Activated naive CD4-positive, alpha-beta T cell (primary cell): ENCODE measurements at places on chromosomes 3 and 15.

DNA sequence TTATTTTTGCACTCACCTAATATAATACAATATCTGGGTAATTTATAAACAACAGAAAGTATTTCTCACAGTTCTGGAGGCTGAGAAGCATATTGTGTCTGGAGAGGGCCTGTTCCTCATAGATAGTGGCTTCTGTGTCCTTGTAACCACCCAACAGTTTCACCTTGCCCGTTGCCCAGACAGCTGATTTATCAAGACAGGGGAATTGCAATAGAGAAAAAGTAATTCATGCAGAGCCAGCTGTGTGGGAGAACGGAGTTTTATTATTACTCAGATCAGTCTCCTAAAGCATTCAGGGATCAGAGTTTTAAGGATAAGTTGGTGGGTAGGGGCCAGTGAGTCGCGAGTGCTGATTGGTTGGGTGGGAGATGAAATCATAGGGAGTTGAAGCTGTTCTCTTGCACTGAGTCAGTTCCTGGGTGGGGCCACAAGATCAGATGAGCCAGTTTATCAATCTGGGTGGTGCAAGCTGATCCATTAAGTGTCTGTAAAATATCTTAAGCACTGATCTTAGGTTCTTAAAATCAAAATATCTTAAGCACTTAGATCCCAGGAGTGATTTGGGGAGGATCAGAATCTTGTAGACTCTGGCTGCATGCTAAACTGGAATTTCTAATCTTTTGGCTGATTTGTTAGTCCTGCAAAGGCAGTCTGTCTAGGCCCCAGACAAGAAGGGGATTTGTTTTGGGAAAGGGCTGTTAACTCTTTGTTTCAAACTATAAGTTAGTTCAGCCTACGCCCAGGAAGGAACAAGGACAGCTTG is 33.9 kb upstream of the C15orf39 start:
- no peak for DNase-seq

- DNase-seq = no peak
These were observed 11.0 kb downstream of the COLQ start for GRCh38 chr3:15510493-15510892.

DNA sequence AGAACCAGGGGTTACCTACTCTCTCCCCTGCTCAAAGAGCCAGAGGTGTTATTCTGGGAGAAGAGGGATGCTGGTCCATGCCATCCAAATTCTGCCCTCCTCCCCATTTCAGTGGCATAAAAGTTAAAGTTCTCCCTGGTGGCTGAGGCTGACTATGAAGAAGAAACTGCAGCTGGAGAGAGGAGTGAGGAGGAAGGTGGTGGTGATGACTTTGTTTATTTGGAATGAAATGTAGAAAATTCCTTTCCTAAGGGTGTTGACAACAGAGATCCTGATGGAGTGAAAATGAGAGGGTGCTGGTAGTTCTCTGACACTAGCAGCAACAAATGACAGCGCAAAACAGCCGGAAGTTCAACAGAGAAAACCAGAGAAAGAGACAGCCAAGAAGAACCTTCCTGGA is 100.4 kb downstream of the PCCB start:
- no peak for DNase-seq

DNA sequence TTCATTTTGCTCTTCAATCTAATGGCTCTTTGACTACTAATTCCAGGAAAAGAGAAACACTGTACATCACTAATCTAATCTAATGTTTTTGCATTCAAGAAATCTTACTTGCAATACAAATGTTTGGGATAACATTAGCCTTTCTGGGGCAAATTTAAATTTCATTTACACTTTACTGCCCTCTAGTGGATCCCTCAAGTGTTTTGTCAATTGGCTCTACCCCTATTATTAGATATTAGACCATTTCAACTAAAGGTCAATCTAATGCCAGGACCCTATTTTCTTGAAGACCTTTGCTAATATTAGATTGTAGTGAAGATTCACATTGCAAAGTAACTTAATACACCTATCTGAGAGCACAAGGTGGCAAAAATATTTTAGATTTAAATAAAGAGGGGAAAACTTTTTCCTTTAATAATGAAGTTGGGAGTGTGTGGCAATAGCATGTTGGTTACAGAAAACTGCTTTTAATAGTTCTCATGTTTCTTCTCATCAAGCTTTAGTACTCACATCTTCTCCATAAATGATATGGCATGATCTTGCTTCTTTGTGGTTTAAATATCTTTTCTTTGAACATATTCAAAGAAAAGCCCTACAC is 5.0 kb downstream of the C2CD4A start:
- no peak for DNase-seq

DNA sequence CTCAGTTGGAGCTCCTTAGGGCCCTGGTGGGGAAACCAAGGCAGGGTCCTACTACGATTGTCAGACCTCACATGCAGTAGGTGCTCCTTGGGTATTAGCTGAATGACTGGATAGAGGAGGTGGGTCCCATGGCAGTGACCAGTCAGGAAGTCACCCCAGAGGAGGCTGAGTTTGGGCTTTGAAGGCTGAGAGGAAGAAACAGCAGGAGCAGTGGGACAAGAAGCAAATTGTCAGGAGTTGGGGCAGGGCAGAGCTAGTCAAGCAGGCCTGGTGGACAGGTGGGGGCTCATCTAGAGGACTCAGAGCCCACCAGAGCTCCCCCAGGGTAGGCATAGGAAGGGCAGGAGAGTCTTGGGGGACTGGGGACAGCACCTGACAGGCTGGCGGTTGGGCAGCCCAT is 3.1 kb downstream of the NBEAL2 start:
- DNase-seq = no peak

DNA sequence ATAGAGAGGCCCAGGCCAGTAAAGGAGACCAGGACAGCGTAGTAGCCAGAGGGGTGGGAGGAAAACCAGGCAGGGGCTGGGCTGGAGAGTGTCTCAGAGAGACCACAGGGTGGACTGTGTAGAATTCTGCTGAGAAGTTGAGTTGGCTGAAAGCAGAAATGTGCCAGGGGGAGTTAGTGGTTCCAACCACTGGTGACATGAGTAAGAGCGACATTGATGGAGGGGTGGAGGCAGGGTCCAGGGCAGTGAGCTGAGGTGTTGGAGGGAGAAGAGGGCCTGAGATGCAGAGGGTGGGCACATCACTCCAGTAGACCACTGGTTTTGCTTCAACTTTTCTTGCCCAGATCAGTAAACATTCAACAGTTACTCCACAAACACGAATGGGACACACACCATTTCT is 106.5 kb downstream of the ASB7 start:
- no peak for DNase-seq

DNA sequence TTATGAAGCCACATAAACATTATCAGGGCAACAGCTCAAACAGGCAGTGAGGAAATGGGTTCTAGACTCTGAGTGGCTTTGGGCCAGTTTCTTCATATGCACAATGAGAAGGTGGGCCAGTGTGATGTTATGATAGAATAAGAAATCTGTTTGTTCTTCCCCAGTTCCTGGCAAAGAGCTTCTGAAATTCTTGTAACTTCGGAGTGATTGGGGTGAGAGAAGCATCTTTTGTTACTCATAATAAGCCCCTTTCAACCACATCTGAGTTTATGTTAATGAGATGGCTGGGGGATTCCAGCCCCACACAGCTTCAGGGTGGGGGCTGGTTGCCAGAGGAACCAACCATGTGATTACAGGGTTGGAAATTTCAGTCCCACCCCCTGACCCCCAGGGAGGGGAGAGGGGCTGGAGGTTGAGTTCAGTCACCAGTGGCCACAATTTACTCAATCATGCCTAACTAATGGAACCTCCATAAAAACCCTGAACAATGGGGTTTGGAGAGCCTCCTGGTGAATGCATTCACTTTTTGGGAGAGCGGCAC is 57.0 kb upstream of the FRMD4B start:
- no peak for DNase-seq

DNA sequence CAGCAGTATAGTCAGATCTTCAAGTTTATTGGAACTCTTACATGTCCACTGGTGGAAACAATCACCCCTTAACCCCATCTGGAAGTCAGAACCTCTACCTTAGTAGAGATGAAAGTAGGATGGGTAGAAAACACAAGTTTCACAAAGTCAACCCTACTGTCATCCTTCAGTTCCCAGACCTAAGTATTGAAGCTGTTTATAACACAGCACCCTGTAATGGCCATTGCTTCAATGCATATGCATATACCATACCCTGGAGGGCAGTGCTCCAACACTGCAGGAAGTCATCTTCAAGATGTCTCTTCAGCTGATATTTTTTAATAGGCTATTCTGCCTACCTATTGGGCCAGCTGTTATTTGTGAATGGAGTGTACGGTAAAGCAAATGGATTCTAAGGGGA is 241.3 kb downstream of the UBE2E2 start:
- no peak for DNase-seq

- no peak for DNase-seq
These were observed 2.8 kb downstream of the OCA2 start for GRCh38 chr15:28096411-28096669.

- no peak for DNase-seq
These were observed 168.2 kb upstream of the NR2F2 start for GRCh38 chr15:96162322-96162721.

GRCh38 chr15:56824175-56824574 is 90.9 kb upstream of the ZNF280D start:
- no peak for DNase-seq

DNA sequence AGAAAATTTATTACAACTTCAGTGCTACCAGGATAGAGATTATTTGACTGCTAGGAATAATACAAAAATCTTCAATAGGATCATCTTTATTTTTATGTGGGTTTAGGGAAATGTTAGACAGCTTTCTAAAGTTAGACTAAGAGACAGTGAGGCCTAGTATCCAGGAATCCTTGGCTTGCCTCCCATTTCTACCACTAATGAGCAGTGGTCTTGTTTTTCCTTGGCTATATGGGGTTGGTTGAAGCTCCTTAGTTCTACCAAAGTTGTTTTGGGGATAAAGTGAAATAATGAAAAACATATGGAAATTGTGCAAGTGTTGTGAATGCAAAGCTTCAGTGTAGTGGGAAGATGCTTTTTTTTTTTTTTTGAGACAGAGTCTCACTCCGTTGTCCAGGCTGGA is 16.8 kb downstream of the AP4E1 start:
- no peak for DNase-seq

GRCh38 chr3:150307311-150308036 is 100.6 kb upstream of the TSC22D2 start:
- no peak for DNase-seq

- DNase-seq = no peak
These were observed 70.5 kb downstream of the FEM1B start for GRCh38 chr15:68348081-68348480.

- DNase-seq = peak; percentile 85
These were observed at the start of gene CDAN1 for GRCh38 chr15:42736793-42737528. Gene CDAN1 (minus strand): TSS chr15:42737128. CDS start chr15:42737102, 26 bp downstream.

- no peak for DNase-seq
These were observed 43.0 kb upstream of the GLCE start for GRCh38 chr15:69117431-69117871.

- DNase-seq = no peak
These were observed 131.6 kb downstream of the AQP9 start for GRCh38 chr15:58269455-58270414.

DNA sequence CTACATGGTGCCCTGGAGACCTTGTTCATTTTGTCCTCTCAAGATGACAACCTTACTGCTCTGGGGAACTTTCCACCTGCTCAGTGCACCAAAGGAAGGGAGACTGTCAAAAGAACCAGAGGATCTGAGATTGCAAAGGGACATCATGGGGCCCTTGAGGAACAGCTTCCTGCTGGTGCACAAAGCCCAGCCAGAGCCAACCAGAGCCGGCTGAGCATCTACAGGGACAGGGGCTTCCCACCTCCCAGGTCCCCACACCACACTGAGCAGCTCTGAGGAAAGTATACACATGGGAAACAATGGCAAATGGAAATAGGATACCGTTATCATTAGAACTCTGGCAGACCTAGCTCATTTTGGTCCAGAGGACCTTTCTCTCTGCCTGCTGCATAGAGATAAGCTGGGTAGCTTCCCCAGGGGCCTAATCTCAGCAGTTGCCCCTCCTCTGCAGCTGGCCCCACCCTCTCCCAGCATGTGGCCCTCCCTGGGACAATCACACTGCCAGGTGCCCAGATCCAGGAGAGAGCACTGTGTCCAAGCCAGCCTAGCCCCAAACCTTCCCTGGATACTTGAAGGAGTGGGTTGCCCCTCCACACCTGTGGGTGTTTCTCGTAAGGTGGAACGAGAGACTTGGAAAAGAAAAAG is 123.4 kb upstream of the PRR20G start:
- no peak for DNase-seq

DNA sequence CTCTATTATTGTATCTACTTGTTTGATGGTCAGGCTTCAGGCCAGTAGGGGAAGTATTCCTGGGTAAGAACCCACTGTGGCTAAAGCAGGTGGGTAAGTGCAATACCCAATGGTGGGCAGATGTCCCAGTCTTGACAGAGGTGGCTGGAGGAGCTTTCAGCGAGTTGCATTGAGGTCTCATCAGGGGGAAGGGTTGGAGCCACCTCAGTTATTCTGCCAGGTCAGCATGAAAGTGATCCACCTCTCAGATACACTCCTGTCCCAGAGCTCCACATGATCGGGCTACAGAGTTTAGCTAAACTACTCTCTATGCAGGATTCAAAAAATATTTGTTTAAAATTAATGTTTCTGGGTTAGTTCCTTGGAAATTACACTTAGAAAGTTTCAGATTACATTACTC is 95.8 kb upstream of the WNT7A start:
- no peak for DNase-seq

DNA sequence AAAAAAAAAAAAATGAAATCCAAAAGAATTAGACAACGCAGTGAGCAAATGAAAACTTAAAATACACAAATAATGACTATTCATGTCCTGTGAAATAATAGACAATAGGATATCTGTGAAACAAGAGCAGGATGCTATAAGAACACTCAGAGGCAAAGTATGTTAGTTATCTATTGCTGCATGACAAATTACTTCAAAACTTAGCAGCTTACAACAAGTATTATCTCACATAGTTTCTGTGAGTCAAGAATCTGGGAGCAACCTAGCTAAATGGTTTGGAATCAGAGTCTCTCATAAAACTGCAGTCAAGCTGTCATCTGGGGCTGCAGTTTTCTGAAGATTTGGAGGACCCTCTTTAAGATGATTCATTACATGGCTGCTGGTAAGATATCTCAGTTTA is 36.5 kb upstream of the ZMAT3 start:
- no peak for DNase-seq

GRCh38 chr15:59371458-59372351 is 966 bp downstream of the MYO1E start:
- DNase-seq = no peak

DNA sequence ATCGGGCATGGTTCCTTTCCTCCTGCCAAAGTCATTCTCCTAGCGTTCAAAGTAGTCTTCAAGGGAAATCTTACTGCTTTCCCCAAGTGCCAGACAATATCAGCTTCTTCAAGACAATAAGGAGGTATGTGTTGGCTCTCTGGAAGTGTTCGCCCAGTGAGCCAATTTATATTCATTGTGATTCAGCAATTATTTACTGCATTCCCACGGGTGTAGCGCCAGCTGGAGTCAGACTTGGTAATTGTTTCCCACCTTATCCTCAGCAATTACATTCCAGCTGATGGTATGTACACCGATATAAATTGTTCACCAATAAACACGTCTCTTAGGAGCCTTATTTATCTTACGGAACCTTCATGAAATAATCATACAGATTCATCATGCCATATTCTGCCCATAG is 103.6 kb upstream of the CTNNB1 start:
- DNase-seq = no peak

- DNase-seq = no peak
These were observed 355.5 kb downstream of the LRTM1 start for GRCh38 chr3:54572197-54572895.

GRCh38 chr15:63198371-63199250 is 9.2 kb downstream of the RAB8B start:
- DNase-seq = no peak

- no peak for DNase-seq
These were observed 152.9 kb upstream of the SOX2 start for GRCh38 chr3:181558870-181559269.
